AG09309 (cell line): ENCODE measurements at places on chromosomes 7 and 10.

- no peak for DNase-seq
Observed at GRCh38 chr7:108093851-108094331, 36.3 kb downstream of the LAMB4 start.

- no peak for DNase-seq
Observed at GRCh38 chr7:30434140-30434799, 44.3 kb downstream of the NOD1 start.

- no peak for DNase-seq
Observed at GRCh38 chr10:69854511-69855345, 53.0 kb downstream of the COL13A1 start.

DNA sequence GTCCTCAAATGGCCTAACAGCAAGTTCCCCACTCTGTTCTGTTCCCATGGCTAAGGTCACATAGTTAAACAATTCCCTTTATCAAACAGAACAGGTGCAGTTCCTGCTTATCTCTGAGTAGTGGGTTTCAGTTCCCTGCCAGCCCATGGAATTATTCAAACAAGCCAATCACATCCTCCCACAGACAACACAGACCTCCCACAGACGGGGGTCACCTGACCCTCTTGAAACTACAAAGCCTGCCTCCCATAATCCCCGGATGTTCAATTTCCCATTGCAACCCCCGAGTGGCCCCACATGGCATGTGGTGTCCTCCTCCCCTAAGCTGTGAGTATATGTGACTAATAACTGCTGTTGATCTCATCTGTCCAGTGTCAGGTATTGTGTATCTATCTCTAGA lies 64.1 kb downstream of the TMEM168 start:
- DNase-seq, result no peak

GRCh38 chr7:44288811-44289340 lies 36.5 kb downstream of the CAMK2B start:
- DNase-seq, result no peak

DNA sequence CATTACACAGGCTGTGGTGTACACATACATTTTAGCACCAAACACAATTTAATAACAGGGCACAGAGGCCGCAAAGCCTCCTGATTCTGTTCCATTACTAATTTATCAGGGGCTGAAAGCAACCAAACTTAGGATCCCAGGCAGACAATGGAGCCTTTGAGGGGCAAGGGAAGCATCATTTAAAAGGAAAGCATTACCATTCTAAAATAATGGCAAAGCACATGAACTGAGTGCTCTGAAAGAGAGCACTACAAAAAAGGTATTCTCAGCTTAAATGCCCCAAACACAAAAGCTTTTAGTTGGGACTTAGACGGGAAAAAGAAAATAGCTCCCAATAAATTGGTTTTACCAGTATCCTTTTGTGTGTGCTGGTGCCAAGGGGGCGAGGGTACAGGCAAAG lies 282.0 kb upstream of the ETV1 start:
- no peak for DNase-seq

DNA sequence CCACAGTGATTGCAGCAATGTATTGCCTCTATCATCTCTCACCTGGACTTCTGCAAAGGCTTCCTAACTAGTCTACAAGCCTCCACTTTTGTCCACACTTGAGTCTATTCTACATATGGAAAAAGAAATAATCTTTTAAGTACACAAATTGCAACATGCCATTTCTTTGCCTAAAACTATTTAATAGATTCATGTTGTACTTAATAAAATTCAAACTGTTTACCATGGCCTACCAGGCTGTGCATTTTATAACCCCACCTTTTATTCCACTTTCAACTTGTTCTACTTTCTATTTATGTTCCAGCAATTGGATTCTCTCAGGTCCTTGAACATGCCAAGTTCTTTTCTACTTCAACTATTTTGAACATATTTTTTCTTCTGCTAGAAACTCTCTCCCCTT lies 128.7 kb downstream of the GPR85 start:
- no peak for DNase-seq

- no peak for DNase-seq
Observed at GRCh38 chr7:492714-493065, 27.0 kb downstream of the PDGFA start.

- no peak for DNase-seq
Observed at GRCh38 chr10:32166365-32166764, 110.1 kb upstream of the KIF5B start.

DNA sequence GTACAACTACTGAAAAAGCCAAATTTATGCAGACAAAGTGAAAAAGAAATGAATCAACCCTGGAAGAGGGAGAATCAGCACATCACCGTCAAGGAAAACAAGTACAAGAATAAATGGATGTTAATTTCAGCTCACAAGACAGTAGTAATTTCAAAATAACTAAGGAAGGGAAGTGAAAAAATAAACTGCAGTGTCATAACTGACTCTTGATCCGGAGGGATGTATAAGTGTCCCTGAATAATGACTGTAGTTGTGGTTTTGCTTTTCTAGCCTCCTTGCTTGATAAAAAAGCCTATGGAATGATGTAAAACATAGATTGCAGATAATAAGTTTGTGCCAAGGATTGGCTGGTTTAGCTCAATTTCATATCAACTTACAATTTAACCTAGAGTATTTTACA lies 721.1 kb upstream of the C7orf33 start:
- DNase-seq, result no peak

DNA sequence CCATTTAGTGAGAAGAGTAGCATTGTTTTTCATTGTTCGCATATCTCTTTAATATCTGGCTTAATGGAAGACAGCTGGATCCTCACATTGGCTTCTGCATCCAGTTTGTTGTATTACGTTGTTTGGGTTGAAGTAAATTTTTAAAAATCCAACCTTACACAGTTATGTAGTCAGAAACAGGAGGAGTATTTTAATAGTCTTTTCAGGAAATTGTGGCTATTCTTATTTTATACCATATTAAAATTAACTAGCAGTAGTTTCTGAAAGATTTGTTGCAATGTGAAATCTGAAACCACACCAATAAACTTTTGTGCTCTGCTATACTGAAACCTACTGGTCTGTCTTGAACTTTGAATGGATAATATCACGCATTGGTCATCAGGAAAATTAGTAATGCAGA lies 27.9 kb downstream of the MYPN start:
- peak; percentile 66 for DNase-seq

GRCh38 chr10:114498413-114499111 lies 94.3 kb upstream of the AFAP1L2 start:
- DNase-seq, result no peak

- DNase-seq, result peak; percentile 85
Observed at GRCh38 chr7:115145512-115145911, 223.6 kb downstream of the MDFIC start.

DNA sequence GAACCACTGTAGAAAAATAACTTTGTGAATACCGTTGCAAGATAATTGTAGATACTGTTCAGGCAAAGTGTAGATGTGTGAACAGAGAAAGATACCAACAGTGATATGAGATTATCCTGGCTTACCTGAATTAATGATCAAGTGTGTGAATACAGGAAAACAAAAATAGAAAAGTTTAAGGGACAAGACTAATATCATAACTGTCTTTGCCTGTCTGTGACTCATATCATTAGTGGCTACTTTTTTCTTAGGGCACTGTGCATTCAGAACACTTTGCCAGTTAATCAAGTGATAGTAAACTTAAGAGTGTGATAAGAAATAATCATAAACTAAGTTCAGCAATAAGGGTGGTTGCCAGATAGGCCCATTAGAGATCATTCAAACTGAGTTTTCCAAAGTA lies 323.0 kb upstream of the LRGUK start:
- no peak for DNase-seq

DNA sequence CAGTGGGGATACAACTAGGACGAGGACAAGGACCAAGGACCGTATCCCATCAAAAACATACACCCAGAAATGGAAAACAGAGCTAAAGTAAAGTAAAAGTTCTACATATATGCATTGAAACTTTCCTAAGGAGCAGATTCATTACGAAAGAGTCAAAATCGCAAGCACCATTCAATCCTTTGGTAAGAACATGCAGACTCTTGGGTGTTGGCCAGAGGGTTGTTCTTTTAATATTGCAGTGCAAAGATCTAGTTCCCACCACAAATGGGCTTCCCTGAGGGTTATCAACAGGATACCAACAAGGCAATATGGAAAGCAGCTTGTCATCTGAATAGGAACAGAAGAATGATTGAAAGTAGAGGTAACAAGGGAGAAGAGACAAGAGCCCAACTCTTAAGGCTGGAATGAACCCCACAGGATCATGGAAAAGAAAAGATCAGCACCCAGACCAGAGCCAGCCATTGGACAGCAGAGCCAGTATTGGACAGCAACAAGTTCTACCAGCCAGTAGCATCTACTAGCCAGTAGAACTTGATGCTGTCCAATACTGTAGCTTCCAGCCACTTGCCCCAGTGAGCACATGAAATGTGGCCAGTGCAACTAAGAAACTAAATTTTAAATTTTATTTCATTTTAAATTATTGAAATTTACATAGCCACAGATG lies 66.0 kb downstream of the OSBPL3 start:
- DNase-seq, result no peak

DNA sequence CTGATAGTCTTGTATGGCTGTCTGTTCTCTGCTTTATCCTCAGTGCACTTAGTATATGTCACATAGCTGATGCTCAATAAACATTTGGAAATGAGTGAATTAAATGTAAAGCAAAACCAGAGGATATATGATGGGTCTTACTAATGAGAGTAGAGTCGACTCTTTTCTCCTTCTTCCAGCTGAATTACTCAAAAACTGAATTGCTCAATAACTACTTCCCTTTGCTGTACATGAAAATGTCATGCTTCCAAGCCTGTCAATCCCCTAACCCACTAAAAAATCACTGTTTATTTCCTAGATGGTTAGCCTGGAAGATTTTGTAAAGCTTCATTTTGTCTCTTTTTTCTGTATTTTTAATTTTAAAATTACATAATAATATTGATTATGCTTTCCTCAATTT lies 88.0 kb downstream of the OR13A1 start:
- DNase-seq, result no peak

- peak; percentile 75 for DNase-seq
Observed at GRCh38 chr10:122126763-122127659, 138.0 kb downstream of the TACC2 start.

- DNase-seq, result no peak
Observed at GRCh38 chr10:78755063-78755701, 313.6 kb upstream of the ZMIZ1 start.

DNA sequence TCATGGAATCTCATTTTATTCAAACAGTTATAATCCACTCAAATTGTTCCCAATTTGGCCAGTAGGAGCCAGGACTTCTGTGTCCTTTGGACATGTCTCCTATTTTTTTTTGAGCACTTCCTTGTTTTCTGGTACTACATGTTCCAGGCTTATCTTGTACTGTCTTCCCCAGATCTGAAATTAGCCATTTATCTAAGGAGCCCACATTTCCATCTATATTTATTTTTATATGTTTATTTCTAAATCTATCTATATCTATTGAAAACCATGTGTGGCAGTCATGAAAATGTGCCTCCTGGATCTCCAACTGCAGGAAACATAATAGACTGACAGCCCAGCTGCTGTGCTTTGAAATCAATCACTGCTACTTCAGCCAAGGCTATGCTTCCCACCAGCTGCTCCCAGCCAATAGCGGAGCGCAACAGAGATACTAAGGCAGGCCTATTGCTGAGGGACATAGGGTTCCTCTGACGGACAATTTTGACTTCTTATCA lies 147.1 kb downstream of the LRRC4 start:
- DNase-seq, result no peak

GRCh38 chr7:136925556-136925955 lies 57.1 kb downstream of the CHRM2 start:
- no peak for DNase-seq

- no peak for DNase-seq
Observed at GRCh38 chr10:42942279-42942950, 134.5 kb upstream of the RET start.

DNA sequence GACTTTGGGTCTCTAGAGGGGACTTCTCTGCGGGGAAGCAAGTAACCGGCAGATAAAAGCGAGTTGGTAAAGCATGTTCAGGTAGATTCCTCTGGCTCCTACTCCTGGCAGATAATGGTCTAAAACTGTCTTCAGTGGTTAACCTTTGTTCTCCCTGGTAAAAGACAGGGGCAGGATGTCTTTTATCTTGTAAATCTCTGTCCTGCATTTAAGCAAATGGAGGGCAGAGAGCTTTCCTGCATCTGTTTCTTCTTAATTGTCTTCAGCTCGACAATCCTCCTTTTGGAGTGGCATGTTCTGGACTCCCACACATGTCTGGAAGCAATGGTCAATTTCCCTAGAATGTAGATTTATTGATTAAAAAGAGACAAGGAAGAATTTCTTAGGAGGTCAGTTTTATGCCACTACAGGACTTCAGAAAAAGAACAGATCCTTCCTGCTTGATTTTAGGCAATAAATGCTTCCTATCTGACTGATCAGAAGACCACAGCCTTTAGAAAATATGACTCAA lies 16.6 kb downstream of the C7orf33 start:
- DNase-seq, result no peak

- DNase-seq, result no peak
Observed at GRCh38 chr10:107859065-107859464, 694.6 kb upstream of the SORCS1 start.

- no peak for DNase-seq
Observed at GRCh38 chr10:71512761-71513539, 116.2 kb downstream of the CDH23 start.

DNA sequence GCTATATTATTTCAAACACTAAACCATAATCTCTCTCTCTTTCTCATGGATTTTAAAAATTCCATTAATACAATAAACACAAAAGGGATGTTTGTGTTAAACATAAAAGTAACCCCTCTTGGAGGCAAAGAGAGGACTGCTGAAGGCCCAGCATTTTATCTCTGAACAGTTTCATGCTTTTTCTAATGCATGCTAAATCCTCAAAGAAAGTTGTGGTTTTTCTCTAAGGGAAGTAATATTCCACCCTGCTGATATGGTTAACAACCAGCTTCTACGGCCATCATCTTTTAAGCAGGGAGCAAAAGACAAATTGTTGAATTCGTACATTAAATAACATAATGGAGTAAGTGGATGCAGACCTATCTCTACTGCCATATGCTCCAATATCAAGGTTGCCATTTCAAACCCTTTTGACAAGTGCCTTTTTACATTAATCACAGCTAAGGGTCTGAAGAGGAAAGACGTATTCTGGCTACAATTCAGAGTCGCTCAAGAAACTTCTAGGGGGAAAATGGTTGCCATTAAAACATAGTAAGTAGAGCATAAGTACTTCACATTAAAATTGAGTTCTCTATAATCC lies 103.1 kb downstream of the SLC25A13 start:
- DNase-seq, result no peak

DNA sequence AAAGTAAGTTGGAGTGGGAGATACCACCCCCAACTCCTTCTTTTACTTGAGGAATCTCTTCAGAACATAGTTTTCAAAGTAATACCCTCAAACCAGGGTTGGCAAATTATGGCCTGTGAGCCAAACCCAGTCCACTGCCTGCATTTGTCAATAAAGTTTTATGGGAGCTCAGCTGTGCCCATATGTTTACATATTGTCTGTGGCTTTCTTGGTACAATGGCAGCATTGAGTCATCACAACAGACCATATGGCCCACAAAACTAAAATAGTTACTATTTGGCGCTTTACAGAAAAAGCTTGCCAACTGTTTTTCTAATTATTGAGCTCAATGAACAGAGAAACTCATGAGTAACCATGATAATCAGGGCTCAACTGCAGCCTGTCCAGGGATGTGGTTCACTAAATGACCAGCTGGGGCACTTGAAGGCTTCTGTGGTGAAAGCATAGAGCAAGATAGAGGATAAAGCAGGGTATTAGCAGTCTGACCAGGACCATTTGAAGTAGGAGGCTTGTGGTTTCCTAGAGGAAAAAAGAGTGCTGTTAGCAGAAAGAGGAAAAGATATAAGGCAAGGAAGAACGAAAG lies 196.0 kb upstream of the GRB10 start:
- DNase-seq, result no peak
